ENCODE measurements at places on chromosomes 11 and 22.

GRCh38 chr11:20973940-20974559 is 304.7 kb downstream of the NELL1 start:
- no peak for DNase-seq

- DNase-seq, result no peak
Observed at GRCh38 chr22:46500201-46500600, 37.2 kb downstream of the CELSR1 start.

DNA sequence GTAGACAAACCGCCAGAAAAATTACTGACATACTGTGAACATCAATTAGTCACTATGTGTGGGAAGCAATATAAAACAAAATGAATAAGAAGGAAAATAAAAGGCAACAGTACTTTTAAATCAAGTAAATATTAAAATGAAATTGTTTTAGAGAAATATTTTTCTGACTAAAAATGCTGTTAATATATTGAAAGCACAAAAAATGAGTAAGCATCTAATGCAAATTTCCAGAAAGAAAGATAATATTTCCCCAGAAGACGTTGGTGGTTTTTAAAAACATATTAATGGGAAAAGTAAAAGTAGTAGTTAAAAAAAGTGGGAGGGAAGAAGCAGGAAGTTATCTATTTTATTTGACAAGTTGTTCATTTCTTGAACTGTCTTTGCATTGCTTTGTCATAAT is 16.5 kb downstream of the XKR3 start:
- no peak for DNase-seq

GRCh38 chr11:10499874-10500601 is 40.9 kb downstream of the RNF141 start:
- no peak for DNase-seq

Data from hematopoietic multipotent progenitor cell treated with erythropoietin and hydrocortisone succinate and interleukin-3 and kit ligand, for 15 days (in vitro differentiated cells).